ENCODE measurements at places on chromosomes 11 and 22.

- DNase-seq, result no peak
These were observed 43.8 kb upstream of the FGF3 start for GRCh38 chr11:69862797-69863543.

DNA sequence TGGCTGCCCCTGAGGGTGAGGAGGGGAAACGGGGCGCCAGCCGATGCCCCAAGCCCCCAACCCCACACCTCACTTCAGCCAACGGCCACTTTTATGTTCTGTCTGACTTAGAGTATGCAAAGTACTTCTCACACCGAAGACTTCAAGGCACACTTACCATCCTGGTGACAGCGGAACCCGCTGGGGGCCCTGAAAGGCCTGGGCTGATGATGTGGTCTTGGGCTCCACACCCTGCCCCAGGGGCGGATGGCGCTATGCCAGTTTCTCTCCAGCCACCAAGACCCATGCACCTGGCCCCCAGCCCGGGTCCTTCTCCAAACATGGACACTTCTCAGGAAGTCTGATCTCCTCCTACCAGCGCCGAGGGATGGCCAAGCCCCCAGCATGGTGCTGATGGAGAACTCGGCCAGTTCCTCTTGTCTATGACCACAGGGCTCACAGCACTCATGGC is 175.4 kb downstream of the CTTN start:
- no peak for DNase-seq

GRCh38 chr11:17822401-17822781 is 87.8 kb downstream of the KCNC1 start:
- DNase-seq, result no peak

- no peak for DNase-seq
These were observed 7.9 kb upstream of the C1QTNF6 start for GRCh38 chr22:37195921-37196320.

GRCh38 chr11:7579361-7579791 is 65.6 kb downstream of the PPFIBP2 start:
- DNase-seq, result no peak

DNA sequence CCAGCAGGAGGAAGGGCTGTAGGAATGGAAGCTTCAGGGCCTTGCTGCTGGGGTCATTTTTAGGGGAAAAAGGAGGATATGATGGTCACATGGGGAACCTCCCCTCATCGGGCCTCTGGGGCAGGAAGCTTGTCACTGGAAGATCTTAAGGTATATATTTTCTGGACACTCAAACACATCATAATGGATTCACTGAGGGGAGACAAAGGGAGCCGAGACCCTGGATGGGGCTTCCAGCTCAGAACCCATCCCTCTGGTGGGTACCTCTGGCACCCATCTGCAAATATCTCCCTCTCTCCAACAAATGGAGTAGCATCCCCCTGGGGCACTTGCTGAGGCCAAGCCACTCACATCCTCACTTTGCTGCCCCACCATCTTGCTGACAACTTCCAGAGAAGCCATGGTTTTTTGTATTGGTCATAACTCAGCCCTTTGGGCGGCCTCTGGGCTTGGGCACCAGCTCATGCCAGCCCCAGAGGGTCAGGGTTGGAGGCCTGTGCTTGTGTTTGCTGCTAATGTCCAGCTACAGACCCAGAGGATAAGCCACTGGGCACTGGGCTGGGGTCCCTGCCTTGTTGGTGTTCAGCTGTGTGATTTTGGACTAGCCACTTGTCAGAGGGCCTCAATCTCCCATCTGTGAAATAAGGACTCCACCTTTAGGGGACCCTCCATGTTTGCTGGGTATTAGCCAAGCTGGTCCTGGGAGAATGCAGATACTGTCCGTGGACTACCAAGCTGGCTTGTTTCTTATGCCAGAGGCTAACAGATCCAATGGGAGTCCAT is 14.1 kb downstream of the IL10RA start:
- no peak for DNase-seq

- DNase-seq, result no peak
These were observed 239.9 kb downstream of the CNTN5 start for GRCh38 chr11:99260696-99261095.

DNA sequence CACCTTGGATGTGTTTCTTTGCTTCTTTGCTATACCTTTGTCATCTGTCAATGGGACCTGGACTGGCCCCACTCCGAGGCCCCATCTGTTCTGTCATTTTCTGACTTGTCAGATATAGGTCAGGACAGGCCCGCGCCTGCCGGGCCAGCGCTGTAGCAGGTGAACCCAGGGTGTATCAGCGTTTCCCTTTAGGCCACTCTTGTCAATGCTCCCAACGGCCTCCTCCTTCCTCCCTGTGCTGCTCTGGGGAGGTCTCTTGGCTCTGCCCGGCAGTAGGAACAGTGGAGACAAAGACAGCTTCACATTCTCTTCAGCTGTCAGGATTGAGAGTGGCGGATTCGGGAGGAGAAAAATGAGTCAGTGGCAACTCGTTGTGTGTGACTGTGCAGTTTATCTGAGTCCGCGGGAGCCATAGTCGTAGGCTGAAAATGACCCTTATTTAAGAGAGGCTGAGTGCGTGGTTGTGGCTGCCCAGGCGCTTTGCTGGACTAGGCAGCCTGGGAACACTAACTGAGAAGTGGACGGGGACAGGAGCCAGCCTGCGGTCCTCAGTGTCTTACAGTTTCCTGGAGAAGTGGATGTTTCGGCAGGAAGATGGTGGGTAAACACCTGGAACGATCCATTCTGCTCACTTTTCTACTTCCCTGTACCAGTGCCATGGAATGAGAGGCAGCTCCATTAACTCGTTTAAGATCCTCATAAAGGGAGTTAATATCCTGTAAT is 102.3 kb downstream of the PRR5L start:
- DNase-seq, result peak; percentile 43

DNA sequence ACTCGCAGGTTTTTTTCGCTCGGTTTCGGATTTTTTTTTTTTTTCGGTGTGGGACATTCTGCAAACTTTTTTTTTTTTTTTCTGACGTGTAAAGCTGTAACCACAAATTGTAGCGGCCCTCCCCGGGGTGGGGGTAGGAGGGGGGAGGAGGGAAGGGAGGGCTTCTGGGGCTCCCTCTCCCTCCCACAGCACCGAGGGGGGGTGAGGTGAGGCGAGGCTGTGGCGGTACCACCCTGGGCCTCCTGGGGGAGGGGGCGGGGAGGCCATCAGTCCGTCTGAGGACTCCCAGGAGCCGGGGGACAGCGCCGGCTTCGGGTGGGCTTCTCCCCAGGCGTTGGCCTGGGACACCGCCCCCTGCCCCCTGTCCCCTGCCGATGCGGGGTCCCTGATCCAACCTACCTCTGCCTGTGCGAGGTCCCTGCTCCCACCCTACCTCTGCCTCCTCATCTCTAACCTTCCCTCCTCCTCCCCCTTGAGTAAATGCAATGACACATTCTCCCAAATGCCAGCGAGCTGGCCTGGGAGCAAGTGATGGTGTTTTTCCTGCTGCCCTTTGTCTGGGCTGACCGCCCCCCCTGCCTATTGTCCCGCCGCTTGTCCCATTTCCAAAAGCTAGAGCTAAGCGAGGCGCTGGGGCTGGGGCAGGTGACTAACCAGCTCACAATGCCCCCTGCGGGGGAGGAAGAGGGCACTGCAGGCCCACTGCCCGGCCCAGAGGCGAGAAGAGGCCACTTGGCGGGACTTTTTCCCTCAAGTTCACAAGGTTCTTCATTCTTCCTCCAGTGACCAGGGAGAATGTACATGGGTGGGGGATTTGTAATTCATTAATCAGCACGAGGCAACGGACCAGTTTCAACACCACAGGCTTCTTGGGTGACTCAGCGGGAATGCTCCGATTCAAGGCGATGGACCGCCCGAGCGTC is 511 bp upstream of the CLCF1 start:
- DNase-seq, result no peak

GRCh38 chr22:36399472-36399778 is 11.7 kb upstream of the MYH9 start:
- no peak for DNase-seq

GRCh38 chr22:44392446-44392921 is 79.7 kb upstream of the SHISAL1 start:
- DNase-seq, result no peak

- DNase-seq, result no peak
These were observed 135.4 kb upstream of the PLET1 start for GRCh38 chr11:112396076-112396475.

- no peak for DNase-seq
These were observed 173.2 kb downstream of the LARGE1 start for GRCh38 chr22:33747029-33747428.

GRCh38 chr11:832529-833113 is at the start of gene CD151:
CD151 (plus strand) TSS chr11:832952; CDS start chr11:836070, 3,118 bp downstream.
- DNase-seq, result peak; percentile 12
